Activated gamma-delta T cell (primary cell): ENCODE measurements at places on chromosomes 7 and 10.

DNA sequence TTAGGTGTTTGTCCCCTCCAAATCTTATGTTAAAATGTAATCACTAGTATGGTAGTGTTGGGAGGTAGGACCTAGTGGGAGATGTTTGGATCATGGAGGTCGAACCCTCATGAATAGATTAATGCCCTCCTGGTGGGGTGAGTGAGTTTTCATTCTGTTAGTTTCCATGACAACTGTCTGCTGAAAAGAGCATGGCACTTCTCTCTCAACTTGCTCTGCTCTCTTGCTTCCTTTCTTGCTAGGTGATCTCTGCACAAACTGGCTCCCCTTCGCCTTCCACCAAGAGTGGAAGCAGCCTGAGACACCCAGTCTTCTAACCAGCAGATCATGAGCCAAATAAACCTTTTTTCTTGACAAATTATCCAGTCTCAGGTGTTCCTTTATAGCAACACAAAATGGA, 853.9 kb downstream of the SORCS1 start:
- no peak for DNase-seq

GRCh38 chr10:43206391-43207235, 60.3 kb downstream of the RASGEF1A start:
- DNase-seq: no peak

DNA sequence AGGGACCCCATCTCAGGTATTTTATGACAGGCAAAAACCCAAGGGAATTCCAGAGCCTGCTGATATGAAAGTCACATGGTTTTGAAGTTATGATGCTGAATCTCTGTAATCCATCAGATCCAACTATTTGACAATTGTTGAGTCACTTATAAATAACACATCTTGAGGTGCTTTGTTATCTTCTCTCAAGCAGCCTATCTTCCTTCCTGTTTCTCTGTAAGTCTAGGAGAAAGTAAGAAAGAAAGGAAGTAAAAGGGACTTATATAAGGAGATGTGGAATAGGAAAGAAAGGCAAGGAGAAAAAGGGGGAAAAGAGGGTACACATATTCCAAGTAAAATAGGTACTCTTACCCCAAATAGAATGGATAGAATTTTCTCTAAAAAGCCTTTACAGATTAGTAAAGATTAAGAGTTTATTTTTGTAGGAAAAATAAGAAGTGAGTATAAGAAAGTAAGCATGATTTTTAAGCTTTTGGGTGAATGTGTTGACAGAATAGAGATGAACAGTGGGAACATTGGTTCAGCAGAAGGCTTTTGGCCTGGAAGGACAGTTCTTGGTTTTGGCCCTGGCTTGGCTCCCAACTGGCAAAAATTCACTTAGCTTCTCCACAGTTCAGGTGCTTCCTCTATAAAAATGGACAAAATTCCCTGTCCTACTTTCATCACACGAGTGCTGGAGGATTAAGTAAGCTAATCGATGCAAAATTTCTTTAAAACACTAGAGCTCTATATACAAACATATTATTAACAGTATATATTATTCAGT, 39.6 kb upstream of the ANK3 start:
- DNase-seq: no peak

DNA sequence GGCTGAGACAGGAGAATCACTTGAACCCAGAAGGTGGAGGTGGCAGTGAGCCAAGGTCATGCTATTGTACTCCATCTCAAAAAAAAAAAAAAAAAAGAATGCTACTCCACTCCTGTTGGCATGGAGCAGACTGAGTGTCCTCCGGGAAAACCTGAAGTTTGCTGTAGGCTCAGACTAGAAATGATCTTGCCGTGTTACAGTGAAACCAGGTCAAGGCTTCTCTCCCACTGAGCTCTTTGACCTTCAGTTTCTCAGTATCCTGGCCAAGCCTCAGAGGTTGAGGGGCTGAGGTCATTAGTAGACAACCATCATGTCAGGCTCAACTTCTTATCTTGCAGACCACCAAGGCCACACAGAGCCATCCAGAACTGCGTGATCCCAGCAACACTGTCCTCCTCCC, 348.6 kb upstream of the ZNF32 start:
- no peak for DNase-seq

GRCh38 chr10:58972576-58973234, 203.7 kb upstream of the PHYHIPL start:
- no peak for DNase-seq

- no peak for DNase-seq
These were observed 131.4 kb downstream of the SRPK2 start for GRCh38 chr7:105257338-105257737.

DNA sequence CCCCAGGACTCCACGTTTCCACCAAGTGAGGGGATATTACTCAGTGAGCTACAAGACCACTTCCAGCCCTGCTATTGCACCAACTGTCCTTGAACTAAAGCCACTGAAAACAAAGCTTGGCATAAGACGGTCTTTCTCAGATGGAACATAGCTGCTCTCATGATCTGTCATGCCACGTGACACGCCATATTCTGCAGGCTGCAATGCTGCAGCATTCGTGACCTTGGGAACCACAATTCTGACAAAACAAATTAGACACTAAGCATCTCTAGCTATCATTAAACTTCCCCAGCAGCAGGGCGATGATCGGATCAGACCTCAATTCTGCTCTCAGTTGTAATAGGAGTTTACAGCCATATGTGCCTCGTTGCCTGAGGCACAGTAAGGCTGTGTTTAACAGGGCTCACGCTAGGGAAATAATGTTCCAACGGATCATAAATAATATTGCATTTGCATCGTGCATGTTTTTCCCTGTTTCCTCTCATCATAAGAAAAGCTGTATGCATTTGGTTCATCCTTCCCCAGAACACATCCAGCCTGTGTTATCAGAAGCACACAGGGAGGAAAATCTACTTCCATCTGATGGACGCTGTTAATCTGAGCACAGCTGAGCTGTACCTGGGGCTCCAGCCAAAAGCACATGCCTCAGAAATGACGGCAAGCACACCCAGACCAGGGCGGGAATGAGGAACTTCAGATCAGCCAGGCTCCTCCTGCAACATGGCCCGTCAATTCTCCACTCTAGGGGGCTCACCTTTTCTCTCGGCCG, 38.6 kb upstream of the CNPY1 start:
- no peak for DNase-seq

DNA sequence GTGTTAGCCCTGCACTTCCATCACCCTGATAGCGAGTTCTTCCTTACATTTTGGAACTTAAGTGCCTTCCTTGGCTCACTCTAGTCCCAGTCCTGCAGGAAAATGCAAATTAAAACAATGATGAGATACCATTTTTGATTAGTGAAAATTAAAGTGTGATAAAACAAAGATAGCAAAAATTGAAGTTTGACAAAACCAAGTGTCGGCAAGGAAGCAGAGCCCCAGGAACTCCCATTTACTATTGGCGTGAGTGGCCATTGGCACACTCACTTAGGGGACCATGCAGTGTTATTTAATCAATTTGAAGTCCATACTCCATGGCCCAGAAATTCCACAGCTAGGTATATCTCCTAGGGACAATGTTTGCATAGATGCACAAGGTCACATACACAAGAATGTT, 28.4 kb downstream of the LAMB4 start:
- no peak for DNase-seq

- no peak for DNase-seq
These were observed 163.6 kb downstream of the GALNT11 start for GRCh38 chr7:152189061-152189460.

- no peak for DNase-seq
These were observed 58.9 kb downstream of the CALML3 start for GRCh38 chr10:5583525-5584175.

DNA sequence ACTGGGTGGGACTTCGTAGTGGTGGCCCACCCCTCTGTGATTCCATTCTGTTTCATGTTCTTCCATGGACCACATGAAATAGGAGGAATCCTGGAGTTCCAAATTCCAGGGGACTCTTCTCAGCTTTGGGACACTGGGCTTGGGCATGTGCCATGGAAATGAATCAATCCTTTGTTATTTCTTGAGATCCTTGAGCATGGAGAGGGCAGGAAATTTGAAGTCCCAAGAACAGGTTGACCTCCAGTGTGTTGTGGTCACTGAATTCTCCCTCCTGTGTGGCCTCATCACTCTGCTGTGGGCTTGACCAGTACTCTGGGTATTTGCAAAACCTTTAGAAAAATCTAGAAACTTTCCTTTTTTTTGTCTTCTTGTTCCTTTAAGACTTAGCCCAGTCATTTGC, 22.7 kb downstream of the TACR2 start:
- DNase-seq: no peak
